M059J (cell line): ENCODE measurements at places on chromosomes 5 and 9.

GRCh38 chr5:134506054-134507039 is 19.1 kb upstream of the JADE2 start:
- peak; percentile 89 for DNase-seq

DNA sequence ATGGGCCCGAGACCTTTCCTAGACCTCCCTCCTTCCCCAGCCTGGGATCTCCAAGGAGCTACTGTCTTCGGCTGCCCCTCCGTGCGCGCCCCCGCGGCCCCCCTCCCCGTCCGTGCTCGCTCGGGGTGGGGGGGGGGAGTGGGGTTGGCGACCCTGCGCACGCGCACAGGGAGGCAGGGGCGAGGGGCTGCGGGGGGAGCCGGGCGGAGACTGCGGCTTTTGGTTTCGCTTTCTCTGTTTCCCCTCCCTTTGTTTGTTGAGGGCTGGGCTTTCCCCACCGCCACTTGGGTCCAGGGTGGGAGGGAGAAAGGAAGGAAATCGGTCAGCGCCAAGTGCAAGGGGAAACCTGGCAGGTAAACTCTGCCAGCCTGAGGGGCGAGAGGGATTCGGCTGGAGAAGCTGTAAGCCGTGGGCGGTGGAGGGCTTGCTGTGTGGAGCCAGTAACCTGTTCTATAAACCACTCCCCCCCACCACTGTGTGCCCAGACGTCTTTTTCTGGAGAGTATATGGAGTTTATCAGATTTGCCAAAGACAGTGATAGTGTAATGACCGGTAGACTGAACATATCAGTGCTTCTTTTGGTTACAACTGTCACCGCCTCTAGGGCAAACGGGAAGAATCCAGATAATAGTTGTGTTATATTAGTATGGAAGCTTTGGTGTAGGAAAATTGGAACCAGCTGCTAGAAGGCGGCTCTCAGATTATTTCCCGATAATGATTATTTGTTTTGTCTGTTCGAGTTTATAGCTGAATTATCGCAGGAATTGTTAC is 684 bp downstream of the DNAJA1 start:
- DNase-seq, result peak; percentile 61

GRCh38 chr5:148457183-148457620 is 73.4 kb downstream of the FBXO38 start:
- peak; percentile 7 for DNase-seq

DNA sequence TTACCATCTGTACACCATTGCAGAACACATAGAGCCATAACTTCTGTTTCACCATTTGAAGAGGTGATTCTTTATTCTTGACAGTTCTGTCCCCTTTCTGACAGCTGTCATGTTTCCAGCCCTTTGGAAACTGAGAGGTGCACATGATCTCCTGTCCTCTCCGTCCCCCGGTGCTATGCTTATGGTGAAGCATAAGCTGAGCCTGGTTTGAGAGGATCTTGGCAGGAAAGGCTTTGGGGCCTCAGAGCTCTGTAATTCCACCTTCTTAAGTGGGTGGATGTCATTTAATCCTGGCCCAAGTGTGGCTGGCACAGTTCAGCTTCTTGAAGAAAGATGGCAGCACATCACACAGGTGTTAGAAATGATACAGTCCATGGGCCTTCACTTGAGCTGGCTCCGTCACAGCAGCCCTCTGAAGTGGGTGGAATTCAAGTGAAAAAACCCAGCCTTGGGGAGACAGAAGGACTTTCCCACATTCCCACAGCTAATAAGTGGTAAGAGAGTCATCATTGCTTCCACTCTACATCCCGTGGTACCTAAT is 30.7 kb upstream of the GRPEL2 start:
- DNase-seq, result no peak

- no peak for DNase-seq
Measured at GRCh38 chr5:160270704-160271103, 41.4 kb downstream of the FABP6 start.

GRCh38 chr9:106945727-106946660 is 83.0 kb downstream of the ZNF462 start:
- DNase-seq, result peak; percentile 90

- DNase-seq, result no peak
Measured at GRCh38 chr9:81384911-81385310, 304.4 kb downstream of the TLE1 start.

- DNase-seq, result no peak
Measured at GRCh38 chr9:71286146-71286545, 164.7 kb upstream of the TRPM3 start.

GRCh38 chr5:145908206-145908960 is 28.0 kb upstream of the SH3RF2 start:
- peak; percentile 15 for DNase-seq

DNA sequence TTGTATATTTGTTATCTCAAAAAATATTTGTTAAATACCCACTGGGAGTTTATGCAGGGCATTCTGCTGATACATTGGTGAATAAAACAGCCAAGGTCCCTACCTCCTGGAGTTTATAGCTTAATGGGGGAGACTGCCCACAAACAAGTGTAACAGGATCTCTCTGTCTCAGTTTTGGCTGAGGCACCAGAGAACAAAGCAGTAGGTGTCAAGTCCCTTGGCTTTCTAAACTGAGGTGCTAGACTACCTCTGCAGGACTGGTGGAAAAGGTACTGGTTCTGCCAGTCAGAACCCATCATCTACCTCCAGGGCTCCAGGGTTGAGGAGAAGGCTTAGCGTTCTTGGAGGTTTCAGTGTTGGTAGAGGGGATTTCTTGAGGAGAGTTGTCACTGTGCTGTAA is 188.4 kb upstream of the ELL2 start:
- DNase-seq, result peak; percentile 81

GRCh38 chr5:7753181-7753580 is 97.8 kb downstream of the CFAP90 start:
- no peak for DNase-seq

GRCh38 chr9:120735415-120736126 is 21.3 kb upstream of the MEGF9 start:
- DNase-seq, result no peak

DNA sequence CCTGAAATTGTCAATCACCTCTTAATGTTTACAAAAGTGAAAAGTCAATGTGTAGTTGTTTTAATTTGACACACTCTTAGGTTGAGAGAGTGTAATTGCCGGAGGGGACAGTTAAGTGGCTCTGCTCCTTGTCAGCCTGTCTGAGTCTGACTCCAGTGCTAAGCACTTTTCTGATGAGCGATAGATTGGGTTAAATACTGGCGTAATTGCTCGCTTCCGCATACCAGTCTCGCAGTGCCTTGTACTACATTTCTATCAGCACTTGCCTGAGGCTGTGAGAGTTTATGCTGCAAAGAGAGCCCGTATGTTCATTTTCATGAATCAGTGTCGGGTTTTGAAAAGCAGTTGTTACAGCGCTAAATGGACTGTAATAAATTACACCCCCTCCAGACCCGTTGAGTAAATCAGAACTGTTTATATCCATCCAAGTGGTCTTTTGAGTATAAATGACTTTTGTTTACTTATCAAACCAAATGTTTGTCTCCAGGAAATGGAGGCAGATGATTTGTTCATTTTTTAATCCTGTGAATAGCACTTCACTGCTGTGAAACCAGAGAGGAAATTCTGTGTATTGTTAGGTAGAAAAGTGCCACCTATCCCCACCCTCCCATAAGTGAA is 41.0 kb upstream of the DMRT3 start:
- peak; percentile 90 for DNase-seq

DNA sequence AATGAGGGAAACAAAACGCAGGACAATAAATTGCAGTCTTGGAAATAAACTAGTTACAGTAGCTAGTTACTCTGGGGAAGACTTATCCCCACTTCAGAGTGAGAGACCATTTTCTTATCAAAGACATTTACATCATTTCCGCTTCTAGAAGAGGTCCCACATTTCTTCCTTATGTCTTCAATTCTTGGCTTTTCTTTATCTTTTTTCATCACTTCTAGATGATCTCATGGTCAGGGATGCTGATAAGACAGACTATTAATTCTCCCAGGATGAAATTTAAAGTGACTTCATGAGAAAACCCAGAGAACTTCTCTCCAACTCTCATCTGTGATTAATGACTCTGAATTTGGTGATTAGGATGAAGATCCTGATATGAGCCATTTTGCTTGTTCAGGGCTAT is 229.1 kb downstream of the MTRR start:
- DNase-seq, result no peak

GRCh38 chr5:141623186-141623585 is 4.4 kb upstream of the DIAPH1 start:
- DNase-seq, result no peak

- peak; percentile 94 for DNase-seq
Measured at GRCh38 chr9:129968690-129969485, 74.1 kb downstream of the FNBP1 start.
